Upper lobe of left lung (tissue), 6 donors: ENCODE measurements at places on chromosomes 4 and X.

- no peak for DNase-seq
Observed at GRCh38 chr4:61385256-61385655, 185.1 kb downstream of the ADGRL3 start.

- DNase-seq, result no peak
Observed at GRCh38 chrX:12947545-12948235, 27.2 kb upstream of the TMSB4X start.

DNA sequence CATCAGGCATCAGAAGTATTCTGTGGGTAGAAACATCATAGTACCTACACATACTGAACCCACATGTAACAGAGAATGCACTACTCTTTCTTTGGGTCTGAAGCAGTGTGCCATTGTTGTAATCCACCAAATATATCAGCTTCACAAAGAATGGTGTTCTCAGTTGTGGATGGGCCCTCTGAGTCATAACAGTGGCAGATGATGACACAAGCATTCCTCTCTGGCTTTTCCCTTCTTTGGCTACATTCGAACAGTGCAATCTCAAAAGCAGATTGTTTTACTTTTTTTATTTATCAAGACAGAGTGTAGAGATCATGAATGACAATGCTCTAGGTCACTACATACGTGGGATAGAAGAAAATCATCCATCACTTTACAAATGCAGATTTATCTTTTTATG lies 247.2 kb upstream of the EPHA5 start:
- DNase-seq, result no peak

DNA sequence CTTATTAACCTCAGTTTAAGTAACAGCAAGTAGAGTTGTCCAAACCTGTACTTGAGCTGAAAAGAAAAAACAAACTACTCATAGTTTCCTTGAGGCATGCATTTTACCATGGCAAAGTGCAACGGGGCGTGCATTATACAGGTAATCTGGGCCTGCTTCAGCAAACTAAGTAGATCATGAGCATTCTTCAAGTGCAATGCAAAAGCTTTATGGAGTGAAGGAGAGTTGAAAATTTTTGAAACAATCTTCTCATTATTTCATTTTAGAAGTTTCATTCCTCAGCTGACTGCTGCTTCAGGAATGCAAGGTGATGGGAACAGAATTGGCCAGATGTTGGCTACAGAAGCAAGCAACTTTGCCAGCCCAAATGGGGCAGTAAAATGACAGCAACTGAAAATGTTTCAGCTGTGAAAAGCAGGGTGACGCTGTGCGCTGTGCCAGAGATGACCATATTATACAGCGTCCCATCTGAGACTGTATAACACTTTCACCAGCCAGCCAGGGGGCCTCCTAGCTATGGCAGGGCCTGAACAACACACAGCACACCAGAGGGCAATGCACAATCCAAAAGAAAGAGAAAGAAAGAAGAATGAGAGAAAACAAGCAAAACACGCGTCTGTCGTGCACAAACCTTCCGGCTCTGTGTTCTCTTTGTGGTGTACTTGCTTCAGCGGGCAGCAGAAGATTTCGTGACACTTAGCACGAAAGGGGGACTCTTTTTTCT lies 145.5 kb upstream of the FGF13 start:
- DNase-seq, result no peak

GRCh38 chr4:30670206-30670605 lies 50.0 kb upstream of the PCDH7 start:
- DNase-seq, result no peak

DNA sequence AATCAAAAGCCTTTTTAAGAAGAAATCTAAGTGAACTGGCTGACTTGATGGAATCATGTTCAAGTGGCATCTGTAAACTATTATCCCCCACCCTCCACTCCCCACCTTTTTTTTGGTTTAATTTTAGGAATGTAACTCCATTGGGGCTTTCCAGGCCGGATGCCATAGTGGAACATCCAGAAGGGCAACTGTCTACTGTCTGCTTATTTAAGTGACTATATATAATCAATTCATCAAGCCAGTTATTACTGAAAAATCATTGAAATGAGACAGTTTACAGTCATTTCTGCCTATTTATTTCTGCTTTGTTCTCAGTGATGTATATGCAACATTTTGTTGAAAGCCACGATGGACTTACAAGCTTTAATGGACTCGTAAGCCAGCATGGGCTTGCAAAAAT lies 162.3 kb downstream of the STIM2 start:
- no peak for DNase-seq

DNA sequence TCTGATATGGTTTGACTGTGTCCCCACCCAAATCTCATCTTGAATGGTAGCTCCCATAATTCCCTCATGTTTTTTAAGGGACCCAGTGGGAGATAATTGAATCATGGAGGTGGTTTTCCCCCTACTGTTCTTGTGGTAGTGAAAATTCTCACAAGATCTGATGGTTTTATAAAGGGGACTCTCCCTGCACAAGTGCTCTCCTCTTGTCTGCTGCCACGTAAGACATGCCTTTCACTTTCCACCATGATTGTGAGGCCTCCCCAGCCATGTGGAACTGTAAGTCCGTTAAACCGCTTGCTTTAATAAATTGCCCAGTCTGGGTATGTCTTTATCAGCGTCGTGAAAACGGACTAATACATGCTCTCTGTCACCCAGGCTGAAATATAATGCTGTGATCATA lies 200.9 kb upstream of the SLIT2 start:
- no peak for DNase-seq

GRCh38 chr4:53101191-53101581 lies 239.1 kb downstream of the RASL11B start:
- no peak for DNase-seq

GRCh38 chr4:21769404-21770147 lies 179.0 kb downstream of the KCNIP4 start:
- DNase-seq, result no peak

DNA sequence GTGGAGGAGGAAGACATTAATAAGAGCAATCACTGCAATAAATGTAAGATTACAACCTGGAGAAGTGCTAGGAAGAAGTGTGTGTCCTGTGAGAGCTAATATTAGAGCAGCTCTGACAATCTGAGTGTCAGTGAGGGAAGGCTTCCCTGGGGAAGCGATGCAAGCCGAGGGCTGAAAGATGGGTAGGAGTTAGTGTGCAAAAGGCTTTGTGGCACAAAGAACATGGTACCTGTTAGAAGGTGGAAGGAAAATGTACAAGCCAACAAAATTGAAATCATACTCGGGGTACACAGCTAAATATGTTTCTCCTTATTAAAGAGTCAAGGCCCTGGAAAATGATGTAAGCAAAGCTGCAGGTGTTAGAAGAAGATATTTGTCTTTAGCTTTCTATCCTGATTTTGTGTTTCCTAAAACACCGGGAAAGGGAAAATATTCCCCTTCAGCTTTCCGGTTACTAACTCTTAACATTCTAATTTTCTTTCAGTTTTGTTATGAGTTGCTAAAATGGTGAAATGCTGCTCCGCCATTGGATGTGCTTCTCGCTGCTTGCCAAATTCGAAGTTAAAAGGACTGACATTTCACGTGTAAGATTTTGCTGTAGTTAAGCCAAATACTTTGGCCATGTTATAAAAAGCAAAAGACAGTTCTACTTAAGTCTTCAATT lies 808 bp downstream of the THAP6 start:
- DNase-seq, result no peak

DNA sequence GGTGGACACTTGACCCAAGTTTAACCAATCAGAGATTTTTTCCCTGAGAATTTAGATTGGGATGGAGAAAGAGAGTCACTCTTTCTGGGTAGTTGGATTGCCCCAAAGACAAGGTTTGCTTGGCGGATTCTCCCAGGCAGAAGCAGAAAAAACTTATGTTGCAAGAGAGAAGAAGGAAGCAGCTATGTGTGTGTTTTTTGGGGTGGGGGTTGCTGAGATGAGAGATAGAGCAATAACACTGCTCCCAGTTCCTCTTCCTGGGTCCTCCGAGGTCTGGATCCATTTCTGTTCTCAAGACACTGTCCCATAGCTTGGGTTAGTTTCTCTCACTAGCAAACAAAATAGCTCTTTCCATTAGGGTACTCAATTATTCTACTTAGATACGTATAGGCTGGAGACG lies 222.1 kb downstream of the STIM2 start:
- no peak for DNase-seq

DNA sequence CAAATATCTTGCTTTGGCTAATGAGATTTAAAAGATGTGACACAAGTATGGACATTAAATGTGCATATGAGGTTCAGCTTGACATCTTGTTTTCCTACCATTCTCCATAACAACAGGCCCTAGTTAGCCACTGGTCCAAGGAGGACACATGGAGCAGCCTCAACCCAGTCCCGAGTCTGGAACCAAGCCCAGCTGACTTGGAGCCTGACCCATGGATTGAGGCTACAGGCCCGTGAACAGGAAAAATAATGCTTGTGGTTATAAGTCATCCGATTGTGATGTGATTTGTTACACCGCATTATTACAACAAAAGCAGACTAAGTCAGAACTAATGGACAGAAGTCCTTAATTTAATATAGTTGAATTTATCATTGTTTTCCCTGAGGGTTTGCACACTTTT lies 123.2 kb upstream of the BANK1 start:
- DNase-seq, result no peak

DNA sequence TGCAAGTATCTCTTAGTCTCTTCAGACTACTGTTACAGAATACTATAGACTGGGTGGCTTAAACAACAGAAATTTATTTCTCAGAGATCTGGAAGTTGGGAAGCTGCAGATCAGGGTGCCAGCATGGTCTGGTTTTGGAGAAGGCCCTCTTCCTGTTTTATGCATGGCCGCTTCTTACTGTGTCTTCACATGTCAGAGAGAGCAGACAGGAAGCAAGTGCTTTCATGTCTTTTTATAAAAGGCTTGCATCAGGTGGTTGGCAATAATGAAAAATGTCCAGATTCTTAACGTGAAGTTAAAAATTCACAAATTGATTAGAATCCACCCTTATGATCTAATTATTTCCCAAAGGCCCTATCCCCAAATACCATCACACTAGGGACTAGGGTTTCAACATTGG lies 284.9 kb downstream of the RPA4 start:
- no peak for DNase-seq

DNA sequence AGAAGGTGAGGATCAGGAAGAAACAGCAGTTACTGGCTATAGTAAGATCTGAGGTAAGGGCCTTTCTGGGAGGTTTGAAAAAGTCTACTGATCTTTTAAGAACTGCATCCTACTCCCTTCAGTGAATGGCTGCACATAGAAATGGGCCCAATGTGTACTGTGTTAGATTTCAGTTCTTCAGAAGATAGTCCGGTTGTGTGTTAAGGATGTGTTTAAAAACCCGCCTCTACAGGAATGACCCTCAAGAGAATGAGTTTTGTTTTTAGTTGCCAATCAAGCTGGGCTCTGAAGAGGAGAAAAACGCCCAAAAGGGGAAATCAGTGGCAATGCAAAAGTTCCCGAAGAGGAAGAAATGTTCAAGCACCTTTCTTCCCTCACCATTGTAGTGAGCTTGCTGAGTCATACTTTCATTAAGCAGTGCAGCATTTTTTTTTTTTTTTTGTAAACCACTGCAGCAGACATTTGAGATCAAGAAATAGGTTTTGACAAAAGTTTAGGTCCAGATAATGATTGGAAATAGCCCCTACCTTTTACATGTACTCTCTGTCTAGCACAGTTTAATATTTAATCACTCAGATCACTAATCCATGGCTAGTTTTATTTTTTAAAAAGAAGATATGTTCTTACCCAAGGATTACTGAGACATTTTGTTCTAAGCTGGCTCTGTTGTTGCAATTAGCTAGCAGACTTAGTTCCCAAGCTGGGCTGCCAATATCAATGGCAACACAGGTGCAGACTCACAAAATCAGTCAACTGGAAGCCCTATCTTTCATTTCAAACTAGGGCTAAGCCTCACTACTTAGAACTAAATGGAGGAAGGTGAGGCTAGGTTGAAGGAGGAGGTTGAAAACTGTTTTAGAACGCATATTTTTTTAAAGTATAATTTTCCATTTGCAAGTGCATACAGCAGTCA lies 7.0 kb upstream of the TRPC5OS start:
- DNase-seq, result no peak

DNA sequence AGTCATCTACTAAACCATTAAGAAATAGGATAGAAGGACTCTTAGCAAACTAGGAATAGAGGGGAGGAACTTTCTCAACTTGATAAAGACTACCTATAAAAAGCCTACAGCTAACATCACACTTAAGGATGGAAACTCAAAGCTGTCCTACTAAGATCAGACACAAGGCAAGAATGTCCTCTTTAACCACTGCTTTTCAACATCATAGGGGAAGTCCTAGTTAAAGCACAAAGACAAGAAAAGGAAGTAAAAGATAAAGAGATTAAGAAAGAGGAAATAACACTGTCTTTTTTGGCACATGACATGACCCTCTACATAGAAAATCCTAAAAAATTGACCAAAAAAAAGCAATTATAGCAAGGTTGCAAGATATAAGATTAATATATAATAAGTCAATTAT lies 136.6 kb downstream of the FBXW7 start:
- DNase-seq, result no peak

GRCh38 chr4:95077864-95078263 lies 320.1 kb downstream of the BMPR1B start:
- DNase-seq, result no peak

DNA sequence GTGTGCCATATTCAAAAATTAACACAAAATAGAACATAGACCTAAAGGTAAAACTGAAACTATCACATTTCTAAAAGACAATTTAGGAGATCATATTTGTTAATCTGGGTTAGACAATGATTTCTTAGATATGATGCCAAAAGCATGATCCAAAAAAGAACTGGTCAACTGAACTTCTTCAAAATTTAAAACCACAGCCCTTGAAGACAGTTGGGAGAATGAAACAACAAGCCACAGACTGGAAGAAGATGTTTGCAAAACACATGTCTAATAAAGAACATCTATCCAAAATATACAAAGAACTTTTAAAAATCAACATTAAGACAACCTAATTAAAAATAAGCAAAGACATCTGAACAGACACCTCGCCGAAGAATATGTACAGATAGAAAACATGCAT lies 19.5 kb downstream of the COMMD8 start:
- no peak for DNase-seq

DNA sequence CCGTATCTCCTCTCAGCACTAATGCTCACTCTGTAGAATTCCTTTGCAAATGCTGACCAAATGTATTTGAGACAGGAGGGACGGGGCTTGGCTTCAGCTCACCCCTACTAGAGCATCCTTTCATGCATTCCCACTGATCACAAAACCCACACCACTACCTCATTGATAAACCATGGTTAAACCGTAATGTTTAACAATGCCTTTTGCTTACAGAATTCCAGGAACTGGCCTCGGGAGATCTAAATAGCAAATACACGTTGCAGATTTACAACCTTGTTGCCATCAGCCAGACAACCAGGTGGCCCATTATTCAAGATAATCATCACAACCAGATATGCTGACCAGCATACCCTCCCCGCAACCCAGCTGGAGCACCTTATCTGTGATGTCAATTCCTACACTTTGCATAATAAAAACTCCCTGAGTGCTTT lies 391.9 kb downstream of the KCTD8 start:
- DNase-seq, result no peak

- DNase-seq, result no peak
Observed at GRCh38 chr4:16205298-16206164, 20.7 kb downstream of the TAPT1 start.

DNA sequence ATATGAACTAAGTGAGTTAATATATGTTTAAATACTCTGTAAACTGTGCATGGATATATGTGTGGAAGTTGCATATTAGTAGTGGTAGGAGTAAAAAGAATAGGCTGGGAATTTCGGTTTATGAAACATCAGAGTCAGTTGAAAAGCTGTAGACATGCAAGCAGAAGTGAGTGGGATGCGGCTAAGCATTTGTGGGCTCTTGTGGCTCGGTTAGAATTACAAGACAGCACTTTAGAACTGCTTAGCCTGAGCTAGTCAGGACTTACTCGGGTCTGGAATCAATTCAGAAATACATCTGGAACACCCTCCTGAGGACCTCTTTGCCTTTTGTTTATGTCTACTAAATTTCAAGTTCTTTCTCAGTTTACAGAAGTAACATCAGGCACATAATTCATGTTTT lies 93.6 kb downstream of the AFF2 start:
- DNase-seq, result no peak
